BJ (cell line): ENCODE measurements at places on chromosomes 4 and X. TPM values are rescaled to one million over a fixed set of nuclear protein-coding genes. Genes with fewer than 3 reads are reported as not detected.

Gene SLC49A3
- polyA plus RNA-seq = 1.6 and 2.8 TPM in 2 replicates

Gene ARHGEF6
- 3.0 and 5.1 TPM in 2 replicates for polyA plus RNA-seq

Gene ANKRD50
- 6.5 and 14.5 TPM in 2 replicates for polyA plus RNA-seq

Gene AVPR2
- polyA plus RNA-seq = not detected in 2 replicates
